ENCODE measurements at places on chromosomes 3 and 15.

- no peak for DNase-seq
These were observed 967.8 kb upstream of the CFAP20DC start for GRCh38 chr3:60017631-60018030.

GRCh38 chr3:55197021-55197420 is 269.2 kb upstream of the LRTM1 start:
- DNase-seq = no peak

- no peak for DNase-seq
These were observed 59.2 kb downstream of the OXSM start for GRCh38 chr3:25849091-25849490.

DNA sequence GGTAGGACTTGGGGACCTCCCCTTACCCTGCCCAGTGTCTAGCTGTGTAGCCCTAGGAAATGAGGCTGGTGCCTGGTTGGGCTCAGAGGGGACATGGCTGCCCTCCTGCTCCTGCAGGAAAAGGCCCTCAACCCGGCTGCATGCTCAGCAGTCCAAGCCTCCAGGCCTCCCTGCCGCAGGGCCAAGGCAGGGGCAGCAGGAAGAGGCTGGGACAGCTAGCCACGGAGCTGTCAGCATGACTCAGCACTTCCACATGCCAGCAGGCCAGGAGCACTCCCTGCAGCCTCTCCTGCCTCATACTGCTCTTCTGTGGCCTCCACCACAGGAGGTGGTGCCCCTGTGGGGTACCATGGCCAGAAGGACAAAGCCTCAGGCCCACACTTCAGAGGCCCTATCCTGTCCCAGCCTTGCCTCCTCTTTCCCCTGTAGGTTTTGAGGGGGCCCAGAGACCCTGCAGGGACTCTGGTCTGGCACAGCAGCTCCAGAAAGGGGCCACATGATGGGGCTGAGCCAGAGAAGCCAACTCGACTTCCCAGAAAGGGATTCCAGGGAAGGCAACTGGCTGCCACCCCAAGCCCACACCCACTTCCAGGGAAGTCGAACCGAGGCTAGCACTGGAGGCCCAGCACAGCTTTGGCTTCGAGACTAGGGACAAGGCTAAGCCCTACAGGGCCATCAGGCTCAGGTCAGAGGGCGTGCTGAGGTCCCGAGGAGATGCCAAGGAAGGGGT is 19.5 kb downstream of the TKT start:
- peak; percentile 48 for DNase-seq

GRCh38 chr3:188234132-188234531 is 80.2 kb downstream of the LPP start:
- no peak for DNase-seq

DNA sequence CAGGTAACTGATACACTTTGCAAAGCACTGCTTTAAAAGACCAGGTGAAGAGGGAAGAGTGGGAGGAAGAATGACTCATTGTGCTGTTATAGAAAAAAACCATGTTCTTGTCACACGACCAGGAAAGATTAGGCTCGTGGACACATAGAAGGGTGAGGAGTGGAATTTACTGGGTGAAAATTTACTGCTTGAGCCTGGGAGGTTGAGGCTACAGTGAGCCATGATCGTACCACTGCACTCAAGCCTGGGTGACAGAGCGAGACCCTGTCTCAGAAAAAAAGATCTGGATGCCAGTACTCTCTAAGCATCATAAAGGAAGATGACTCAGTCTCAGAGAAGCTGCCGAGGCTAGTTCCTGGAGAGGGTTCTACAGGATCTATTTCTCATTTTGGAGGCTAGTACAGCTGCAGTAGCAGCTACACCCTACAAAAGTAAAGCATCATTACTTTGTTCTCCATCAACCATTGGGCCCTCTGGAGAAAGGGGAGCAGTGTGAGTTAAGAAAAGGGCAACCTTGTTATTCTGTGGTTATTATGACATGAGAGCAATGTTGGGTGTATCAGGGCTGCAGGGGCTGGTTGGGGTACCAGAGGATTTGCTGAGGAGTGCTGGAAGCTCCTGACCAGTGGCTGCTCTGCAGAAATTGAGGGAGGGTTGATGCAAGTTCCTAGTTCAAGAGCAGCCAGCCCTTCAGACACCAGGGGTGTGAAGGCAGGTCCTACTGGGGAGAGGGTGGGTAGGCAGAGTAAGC is 75.4 kb downstream of the CMTM8 start:
- DNase-seq = no peak

DNA sequence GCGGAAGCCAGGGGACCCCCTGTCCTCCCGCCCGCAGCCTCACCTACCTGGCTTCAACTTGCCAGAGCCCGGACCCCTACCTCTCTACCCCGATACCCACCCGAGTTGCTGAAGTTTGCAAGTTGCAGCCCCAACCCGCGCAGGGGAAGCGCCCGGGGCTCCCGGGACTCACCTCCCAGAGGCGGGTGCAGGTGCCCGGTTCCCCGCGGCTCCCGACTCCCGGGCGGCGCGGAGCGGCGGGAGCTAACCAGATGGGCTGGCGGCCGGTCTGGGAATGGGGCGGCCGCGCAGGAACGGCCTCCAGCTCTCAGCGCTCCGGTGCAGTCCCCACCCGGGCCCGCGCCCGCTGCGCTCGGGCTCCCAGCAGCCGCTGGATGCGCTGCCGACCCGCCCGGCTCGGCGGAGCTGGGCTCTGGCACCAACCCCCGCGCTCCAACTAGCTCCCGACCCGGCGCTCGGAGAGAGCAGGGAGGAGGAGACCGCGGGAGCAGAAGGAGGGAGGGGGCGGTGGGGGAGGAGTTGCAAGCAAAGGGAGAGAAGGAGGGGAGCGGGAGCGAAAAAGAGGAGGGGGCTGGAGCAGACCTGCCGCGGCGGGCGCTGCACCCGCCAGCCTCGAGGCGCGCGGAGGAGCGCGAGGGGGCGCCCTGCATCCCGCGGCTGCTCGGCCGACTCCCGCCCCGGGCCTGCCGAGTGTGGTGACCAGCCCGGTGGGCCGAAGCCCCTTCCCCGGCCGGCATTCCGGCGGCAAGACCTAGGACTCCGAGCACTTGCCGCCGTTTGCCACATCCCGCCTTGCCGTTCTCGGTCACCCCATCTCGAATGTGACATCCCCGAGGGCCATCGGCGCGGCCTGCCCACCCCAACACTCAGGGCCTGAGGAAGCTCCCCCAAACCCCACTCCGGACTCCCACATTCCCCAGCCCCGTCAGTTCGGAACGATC is at the start of gene SEMA5B:
Gene SEMA5B, minus strand, starts transcription at position 472 of the 941 bp plus-strand sequence. CDS start 66,500 bp downstream, outside the sequence.
- no peak for DNase-seq

- no peak for DNase-seq
These were observed 62.9 kb downstream of the SERPINI1 start for GRCh38 chr3:167798443-167798842.

DNA sequence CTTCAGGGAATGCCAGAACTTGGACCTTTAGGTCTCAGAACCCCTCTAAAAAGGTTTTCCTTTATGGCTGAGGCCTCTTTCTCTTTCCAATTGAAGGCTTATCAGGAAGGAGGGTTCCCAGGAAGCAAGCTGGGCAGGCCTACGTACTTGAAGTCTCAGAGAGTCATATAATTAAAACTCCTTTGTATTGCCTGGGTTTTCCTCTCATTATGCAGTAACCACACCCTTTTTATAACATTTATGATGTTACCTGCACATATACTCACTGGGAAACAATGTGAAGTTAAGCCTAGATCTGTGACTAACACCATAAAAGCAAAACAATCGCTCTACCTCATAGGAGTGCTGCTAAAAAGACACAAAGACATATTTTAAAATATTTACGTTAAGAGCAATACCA is 27.3 kb downstream of the SERP1 start:
- DNase-seq = no peak

Measured in BJ (cell line).